Foreskin keratinocyte (primary cell): ENCODE measurements at places on chromosomes 2 and 18.

GRCh38 chr18:33677891-33678290 is 99.9 kb downstream of the ASXL3 start:
- DNase-seq: no peak

DNA sequence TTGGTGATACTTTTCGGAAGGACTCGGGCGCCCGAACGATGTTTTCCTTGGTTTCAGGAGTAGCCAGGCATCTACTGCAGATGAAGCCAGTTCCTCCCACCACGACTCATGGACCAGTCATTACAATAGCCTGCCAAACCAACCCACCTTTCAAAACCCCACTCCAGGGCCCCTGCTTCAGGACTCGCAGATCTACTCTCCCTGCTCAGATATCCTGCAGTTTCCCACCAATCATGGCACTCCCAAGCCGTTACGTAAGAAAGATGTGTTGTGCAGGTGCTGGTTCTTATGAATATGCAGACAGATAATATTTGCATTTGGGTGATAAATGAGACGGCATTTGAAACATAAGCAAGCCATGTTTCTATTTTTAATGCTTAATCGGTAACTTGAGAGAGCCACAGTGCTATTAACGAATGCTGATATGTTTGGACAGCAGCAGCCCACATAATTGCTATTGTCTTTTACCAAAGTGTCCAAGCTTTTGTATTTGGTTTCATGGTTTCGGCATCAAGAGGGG is 3.5 kb upstream of the CYS1 start:
- no peak for DNase-seq

DNA sequence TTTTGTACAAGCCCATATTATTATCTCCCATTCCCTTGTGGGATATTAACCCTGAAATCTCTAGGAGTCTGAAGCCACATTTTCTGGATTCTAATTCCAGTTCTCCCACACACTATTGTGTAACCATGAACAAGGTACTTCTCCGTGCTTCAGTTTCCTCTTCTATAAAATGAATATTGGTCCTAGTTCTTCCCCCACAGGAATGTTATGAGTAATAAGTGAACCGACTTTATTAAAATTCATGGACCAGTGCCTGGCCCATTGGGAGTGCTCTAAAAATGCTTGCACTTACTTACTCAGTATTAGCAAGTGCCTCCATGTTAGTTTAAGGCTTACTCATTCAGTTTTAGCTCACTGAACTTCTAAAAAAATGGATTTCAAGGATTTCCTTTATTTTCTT is 1.4 kb upstream of the ACMSD start:
- DNase-seq: peak; percentile 83

DNA sequence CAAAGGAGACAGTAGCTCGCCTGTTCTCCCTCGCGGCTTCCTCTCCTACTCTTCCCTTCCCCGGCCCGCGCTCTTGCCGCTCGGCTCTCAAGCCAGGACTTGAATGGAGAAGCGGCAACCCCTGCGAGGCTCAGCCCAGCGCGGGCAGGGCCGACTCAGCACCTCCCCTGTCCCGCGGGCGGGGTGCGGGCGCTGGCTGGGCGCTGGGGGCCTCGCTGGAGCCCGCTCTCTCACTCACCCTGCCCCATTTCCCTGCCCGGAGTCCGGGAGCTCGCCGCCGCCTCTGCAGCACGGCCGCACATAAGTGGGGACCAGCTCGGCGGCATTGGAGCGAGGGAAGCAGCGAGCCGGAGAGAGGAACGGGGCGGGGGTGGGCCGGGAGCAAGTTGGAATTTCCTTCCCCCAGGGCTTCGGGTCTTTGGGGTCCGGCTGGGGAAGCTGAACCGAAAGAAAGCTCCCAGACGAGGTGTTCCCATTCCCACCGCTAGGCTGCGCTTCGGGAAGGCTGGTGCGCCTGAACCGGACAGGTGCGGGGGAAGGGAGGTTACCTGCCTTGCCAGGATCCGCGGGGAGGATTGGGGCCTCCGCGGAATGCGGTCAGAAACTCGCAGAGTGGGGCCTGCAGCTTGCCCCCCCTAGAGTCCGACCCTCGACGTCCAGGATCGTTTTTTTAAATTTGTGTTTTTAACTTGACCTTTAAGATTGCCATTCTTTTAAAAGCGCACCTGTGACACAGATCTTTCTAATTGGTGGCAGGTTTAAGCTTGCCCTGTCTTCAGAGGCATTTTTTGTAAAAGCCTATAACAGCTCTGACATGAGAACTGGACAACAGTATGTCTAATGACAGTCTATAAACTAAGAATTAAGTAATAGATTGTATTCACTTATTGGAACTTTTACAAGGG is at the start of gene COBLL1:
TSS of gene COBLL1 (minus strand) at position 105 of the 905 bp plus-strand sequence. CDS start 627 bp downstream, outside the sequence.
- DNase-seq: peak; percentile 82

DNA sequence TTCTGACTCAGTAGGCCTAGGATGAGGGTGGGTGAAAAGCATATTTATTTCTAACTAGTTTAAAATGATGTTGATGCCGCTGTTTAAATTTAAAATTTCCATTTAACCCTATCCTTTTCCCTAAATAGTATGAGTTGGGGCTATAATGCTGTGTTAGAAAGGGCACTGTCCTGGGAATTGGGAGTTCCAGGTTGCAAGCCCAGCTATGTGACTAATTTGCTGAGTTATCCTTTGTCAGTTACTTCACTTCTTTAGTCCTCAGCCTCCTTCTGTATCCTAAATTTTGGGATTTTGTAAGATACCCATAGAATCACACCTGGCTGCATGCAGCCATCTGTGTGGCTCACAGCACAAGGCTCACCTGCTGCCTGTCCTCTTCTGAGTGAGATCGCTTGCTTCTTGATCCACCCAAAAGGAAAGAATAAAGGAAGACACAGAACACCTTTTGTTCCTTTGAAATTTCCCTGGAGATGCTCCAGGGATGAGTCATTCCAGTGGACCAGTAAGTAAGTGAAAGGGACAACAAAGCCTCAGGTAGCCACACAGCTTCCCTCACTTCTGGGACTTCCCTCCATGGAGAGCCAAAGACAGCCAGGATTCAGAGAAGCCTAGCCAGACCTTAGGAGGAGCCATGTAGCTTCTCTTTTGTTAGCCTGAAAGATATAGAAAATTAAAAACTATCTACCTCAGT is 97.2 kb downstream of the DTNA start:
- DNase-seq: peak; percentile 51

DNA sequence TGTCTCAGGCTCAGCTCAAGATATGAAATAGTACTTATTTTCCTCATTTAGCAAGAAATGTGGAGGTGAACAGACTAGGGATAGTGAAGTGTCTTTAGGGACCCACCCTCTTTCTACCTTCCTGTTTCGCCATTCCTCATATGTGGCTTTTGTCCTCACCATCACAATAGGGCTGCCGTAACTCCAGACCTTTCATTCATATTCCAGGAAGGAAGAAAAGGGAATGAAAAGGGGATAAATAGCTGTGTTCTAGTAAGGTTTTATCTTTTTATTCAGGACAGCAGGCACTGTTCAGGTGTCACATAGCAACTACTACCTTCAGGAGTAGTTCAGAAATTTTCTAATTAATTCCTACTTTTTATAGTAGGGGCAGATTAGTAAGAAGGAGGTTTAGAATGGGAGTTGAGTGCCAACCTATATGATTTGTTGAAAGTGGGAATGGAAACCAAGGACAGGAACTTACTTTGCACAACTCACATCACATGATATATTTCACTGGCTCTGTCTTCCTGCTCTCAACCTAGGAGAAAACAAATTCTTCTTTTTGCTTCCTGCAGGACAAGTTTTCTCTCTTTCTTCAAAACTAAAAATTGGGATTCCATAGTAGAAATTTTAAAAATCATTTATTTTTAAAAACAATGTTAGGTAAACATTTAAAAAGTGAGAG is 36.0 kb upstream of the HDAC4 start:
- DNase-seq: no peak

- no peak for DNase-seq
These were observed 22.8 kb downstream of the TNS1 start for GRCh38 chr2:217980036-217980435.
